Naive thymus-derived CD4-positive, alpha-beta T cell (primary cell): ENCODE measurements at places on chromosomes 7 and 10. TPM values are rescaled to one million over a fixed set of nuclear protein-coding genes. Genes with fewer than 3 reads are reported as not detected.

- no peak overlapping the region for H3K27ac ChIP-seq
- no peak overlapping the region for H3K4me3 ChIP-seq
- no peak for DNase-seq
- H3K36me3 ChIP-seq = no peaks in the 10 kb centered on the region
- no peaks in the 10 kb centered on the region for H3K4me1 ChIP-seq
- H3K27me3 ChIP-seq = no peaks in the 10 kb centered on the region
Measured at GRCh38 chr10:65291286-65291685, 1634.5 kb upstream of the LRRTM3 start.

DNA sequence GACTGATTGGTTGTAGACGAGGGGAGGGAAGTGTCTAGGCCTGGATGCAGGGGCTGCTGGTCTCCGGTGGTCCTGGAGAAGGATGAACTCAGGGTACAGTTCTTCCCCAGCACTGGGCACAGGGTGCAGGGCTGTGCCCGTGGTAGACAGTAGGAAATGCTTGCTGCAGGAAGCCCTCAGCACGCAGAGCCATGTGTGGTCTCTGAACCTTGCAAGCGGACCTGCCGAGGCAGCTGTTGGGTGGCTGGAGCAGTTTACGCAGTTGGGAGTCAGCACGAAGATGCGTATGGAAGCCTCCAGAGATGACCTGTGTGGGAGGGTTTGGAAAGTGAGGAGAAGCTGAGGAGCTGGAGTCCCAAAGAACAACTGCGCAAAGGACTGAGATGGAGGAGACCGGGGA, 39.0 kb downstream of the DOCK1 start:
- H3K27me3 ChIP-seq = no peaks in the 10 kb centered on the region
- no peak overlapping the region for H3K27ac ChIP-seq

GRCh38 chr10:118213436-118213835, 128.7 kb downstream of the FAM204A start:
- H3K4me3 ChIP-seq = no peak overlapping the region
- no peaks in the 10 kb centered on the region for H3K36me3 ChIP-seq
- H3K4me1 ChIP-seq = no peaks in the 10 kb centered on the region
- H3K27ac ChIP-seq = no peak overlapping the region

- H3K36me3 ChIP-seq = no peaks in the 10 kb centered on the region
- no peak for DNase-seq
- no peak overlapping the region for H3K27ac ChIP-seq
- no peak overlapping the region for H3K4me3 ChIP-seq
- H3K4me1 ChIP-seq = no peaks in the 10 kb centered on the region
- no peaks in the 10 kb centered on the region for H3K27me3 ChIP-seq
Measured at GRCh38 chr10:77946084-77946483, 19.5 kb upstream of the DLG5 start.

GRCh38 chr10:6164271-6165095, 38.2 kb upstream of the PFKFB3 start:
- peak overlapping the region; percentile 81 for H3K4me3 ChIP-seq
- no peaks in the 10 kb centered on the region for H3K27me3 ChIP-seq
- H3K36me3 ChIP-seq = peaks cover 16% of the 10 kb centered on the region
- H3K27ac ChIP-seq = peak overlapping the region; percentile 95
- peaks cover 38% of the 10 kb centered on the region for H3K4me1 ChIP-seq
- no peak for DNase-seq

GRCh38 chr10:101172741-101173140, 41.6 kb downstream of the TLX1 start:
- no peak for DNase-seq
- no peaks in the 10 kb centered on the region for H3K4me1 ChIP-seq
- H3K27me3 ChIP-seq = no peaks in the 10 kb centered on the region
- H3K4me3 ChIP-seq = no peak overlapping the region
- no peak overlapping the region for H3K27ac ChIP-seq

DNA sequence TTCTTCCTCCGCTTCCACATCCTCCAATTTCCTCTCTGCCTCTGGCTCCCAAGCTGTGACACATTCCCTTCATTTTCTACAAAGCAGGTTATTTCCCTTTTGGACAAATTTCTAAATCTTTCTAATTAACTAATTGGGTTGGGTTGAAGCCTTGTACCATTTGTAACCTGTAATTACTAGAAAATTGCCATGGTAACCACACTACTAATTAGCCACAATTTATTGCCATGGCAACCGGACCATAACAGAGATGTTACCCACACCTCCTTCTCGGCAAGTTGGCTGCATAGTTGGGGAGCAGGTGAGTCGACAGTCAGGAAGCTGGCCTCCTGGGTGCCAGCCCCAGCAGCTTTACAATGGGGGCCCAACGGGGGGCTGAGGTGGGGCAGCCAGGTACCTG, 61.6 kb downstream of the GOLGA7B start:
- no peak for DNase-seq
- no peak overlapping the region for H3K27ac ChIP-seq
- no peaks in the 10 kb centered on the region for H3K27me3 ChIP-seq
- H3K36me3 ChIP-seq = no peaks in the 10 kb centered on the region
- H3K4me3 ChIP-seq = no peak overlapping the region

The EEF1AKMT2 gene
- total RNA-seq = 21.0 TPM

GRCh38 chr10:124539935-124540641, 78.5 kb downstream of the LHPP start:
- no peak overlapping the region for H3K27ac ChIP-seq
- H3K27me3 ChIP-seq = no peaks in the 10 kb centered on the region
- DNase-seq = peak; percentile 68
- H3K36me3 ChIP-seq = no peaks in the 10 kb centered on the region
- H3K4me1 ChIP-seq = no peaks in the 10 kb centered on the region

GRCh38 chr10:123582084-123582989, 83.8 kb upstream of the GPR26 start:
- peak; percentile 38 for DNase-seq
- no peaks in the 10 kb centered on the region for H3K4me1 ChIP-seq
- no peak overlapping the region for H3K27ac ChIP-seq
- no peak overlapping the region for H3K4me3 ChIP-seq
- H3K36me3 ChIP-seq = no peaks in the 10 kb centered on the region
- H3K27me3 ChIP-seq = peaks cover 2% of the 10 kb centered on the region

DNA sequence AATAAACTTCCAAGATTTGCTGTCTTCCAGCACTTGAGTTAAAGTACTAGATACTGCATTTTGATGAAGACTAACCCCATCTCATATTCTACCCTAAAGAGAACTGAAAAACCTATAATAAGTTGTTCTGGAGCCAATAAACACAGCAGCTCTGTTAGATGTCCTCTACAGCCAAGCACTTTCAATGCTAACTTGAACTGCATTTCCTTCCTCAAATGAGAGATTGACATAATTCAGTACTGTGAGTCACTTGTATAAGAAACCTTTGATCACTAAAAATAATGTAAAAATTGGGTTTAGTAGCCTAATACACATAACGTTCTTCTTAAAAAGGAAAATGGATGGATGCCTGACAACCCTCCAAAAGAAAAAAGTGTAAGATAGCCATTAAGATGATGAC, 81.3 kb downstream of the ITGB8 start:
- no peak for DNase-seq
- H3K36me3 ChIP-seq = no peaks in the 10 kb centered on the region
- H3K4me1 ChIP-seq = no peaks in the 10 kb centered on the region
- H3K4me3 ChIP-seq = no peak overlapping the region
- no peak overlapping the region for H3K27ac ChIP-seq
- H3K27me3 ChIP-seq = no peaks in the 10 kb centered on the region

- H3K27ac ChIP-seq = no peak overlapping the region
- H3K4me1 ChIP-seq = no peaks in the 10 kb centered on the region
- no peaks in the 10 kb centered on the region for H3K27me3 ChIP-seq
- H3K36me3 ChIP-seq = no peaks in the 10 kb centered on the region
- no peak overlapping the region for H3K4me3 ChIP-seq
Measured at GRCh38 chr10:6187278-6187677, 15.5 kb upstream of the PFKFB3 start.

- no peak overlapping the region for H3K4me3 ChIP-seq
- no peaks in the 10 kb centered on the region for H3K36me3 ChIP-seq
- no peaks in the 10 kb centered on the region for H3K4me1 ChIP-seq
- no peak for DNase-seq
- no peaks in the 10 kb centered on the region for H3K27me3 ChIP-seq
- no peak overlapping the region for H3K27ac ChIP-seq
Measured at GRCh38 chr10:131663351-131663750, 237.5 kb upstream of the PPP2R2D start.

DNA sequence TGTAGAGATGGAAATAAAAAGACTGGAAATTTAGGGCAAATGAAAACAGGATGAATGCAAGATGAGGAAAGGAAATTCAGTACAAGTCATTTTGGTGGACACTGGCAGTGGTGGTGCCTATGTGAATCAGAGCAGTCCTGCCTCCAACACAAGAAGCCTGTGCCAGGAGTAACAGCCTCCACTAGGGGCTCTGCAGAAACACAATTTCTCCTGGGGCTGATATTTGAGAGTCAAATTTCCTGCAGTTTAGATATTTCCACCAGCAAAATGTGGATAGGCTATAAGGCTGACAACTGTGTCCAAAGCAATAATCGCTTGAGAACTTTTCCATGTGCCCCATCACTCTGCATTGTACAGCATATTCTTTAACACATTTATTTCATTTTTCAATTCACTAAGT, 4.7 kb upstream of the PLXDC2 start:
- DNase-seq = no peak
- no peak overlapping the region for H3K27ac ChIP-seq
- H3K4me1 ChIP-seq = no peaks in the 10 kb centered on the region
- no peaks in the 10 kb centered on the region for H3K36me3 ChIP-seq
- no peak overlapping the region for H3K4me3 ChIP-seq
- no peaks in the 10 kb centered on the region for H3K27me3 ChIP-seq

The DYNC1I1 gene
- total RNA-seq = not detected

The MAD1L1 gene
- 118 TPM for total RNA-seq

DNA sequence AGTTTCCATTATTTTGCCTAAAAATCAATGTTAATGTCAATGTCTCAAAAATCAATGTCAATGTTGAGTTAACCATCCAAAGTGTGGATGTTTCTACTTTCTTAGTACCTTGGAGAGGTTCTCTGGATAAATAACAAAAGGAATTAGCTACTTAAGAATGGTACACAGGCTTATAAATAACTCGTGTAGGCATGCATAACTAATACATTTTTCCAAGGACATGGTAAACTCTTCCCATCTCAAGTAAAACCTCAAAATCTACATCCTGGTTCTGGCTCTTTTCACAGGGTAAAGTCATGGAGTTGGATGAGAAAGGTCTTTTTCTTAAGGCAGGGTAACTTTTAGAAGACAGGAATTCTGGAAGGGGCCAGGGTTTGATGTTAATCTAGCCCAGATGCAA, 59.9 kb downstream of the CAV1 start:
- H3K4me3 ChIP-seq = no peak overlapping the region
- H3K27ac ChIP-seq = no peak overlapping the region
- H3K4me1 ChIP-seq = no peaks in the 10 kb centered on the region
- no peak for DNase-seq

DNA sequence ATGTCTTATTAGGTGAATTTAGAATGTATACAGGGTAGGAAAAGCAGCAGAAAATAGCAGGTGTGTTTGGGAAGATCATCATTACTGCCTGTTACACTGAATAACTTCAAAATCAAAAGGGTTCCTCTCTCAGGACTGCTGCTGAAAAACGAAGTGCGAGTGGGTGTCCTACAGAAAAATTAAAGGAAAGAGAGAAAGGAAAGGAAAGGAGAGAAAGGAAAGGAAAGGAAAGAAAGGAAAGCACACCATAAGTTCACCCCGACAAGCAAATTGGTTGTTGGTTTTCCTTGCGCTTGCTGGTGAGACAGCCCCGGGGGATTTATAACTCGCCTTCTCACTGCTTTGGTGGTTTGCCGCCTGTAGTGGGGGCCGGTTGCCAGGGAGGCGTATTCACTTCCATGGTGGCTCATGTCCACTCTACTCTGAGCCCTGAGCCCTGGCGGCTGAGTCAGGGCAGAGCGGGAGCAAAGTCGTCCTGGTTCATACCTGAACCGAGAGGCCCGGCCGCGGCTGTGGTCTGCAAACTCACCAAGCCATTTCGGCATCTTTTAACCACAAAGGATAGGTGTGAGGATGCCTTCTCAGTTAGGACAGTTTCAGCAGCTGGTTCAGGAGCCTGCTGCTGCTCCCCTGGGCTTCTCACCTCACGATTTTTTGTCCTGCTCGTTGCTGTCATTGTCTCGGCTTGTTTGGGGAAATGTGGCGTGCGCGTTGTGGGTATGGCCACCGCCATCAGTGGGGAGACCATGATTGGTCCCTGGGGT, 26.1 kb downstream of the INPP5A start:
- H3K4me3 ChIP-seq = no peak overlapping the region
- no peaks in the 10 kb centered on the region for H3K27me3 ChIP-seq
- H3K4me1 ChIP-seq = peaks cover 5% of the 10 kb centered on the region
- H3K27ac ChIP-seq = no peak overlapping the region

DNA sequence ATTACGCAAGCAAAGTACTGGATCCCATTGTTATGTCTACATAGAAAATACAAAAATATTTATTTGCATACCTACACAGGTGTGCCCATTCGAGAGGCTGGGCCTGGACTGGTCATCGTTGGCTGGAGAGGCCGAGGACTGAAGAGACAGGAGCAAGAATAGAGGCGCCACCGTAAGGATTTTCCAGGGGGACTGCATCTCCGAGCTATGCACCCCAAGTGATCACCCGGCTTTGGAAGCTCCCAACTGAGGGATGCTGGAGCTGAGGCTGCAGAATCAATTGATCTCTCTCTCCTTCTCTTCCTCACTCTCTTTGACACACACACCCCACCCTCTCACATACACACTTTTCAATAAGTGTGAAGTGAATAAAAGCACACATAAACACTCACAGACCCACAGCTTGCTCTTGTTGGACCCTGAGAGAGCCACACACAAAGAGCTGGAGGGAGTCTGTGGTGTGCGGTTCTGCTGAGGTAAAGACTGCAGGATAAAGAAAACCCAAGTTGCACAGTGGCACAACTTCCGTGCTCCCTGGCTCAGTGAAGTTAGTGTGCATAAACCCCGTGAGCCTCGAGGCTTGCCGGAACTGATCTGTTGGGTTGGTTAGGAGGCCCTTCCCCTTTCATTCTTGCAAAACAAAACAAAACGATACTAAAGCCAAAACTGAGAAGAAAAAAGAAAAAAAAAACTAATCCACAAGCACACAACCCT, at the start of gene AOAH:
Gene AOAH, minus strand, starts transcription at position 544 of the 714 bp plus-strand sequence. Its CDS starts 346 bp downstream, at position 198.
- H3K27me3 ChIP-seq = no peaks in the 10 kb centered on the region
- peak within 1 kb of the TSS; percentile 73 for H3K27ac ChIP-seq
- DNase-seq = peak; percentile 77
- H3K36me3 ChIP-seq = no peaks in the 10 kb centered on the region

The SKIDA1 gene
- total RNA-seq = 0.17 TPM

DNA sequence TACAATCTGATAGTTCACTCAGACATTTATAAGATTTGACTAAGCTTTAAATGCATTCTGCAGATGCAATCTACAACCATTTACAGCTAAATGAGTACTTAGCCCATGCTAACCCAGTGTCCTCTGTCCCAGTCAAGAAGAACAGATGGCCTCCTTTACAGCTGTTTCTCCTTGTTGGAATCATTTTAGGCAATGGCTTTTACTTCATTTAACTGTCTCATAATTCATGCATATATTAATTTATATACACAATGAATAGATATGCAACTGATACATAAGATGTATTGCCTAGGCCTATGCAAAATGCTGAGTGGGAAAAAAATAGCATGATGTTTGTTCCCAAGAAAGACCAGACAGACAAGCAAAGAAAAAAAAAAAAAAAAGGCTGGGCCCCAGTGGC, 82.2 kb downstream of the TSPAN12 start:
- no peak overlapping the region for H3K4me3 ChIP-seq
- no peaks in the 10 kb centered on the region for H3K27me3 ChIP-seq
- H3K36me3 ChIP-seq = no peaks in the 10 kb centered on the region
